ENCODE measurements at places on chromosomes 2 and 18.
A peak's percentile ranks its signal among the peaks of the same experiment; 100 is the strongest.

GRCh38 chr18:22043837-22044236 is 125.6 kb upstream of the GATA6 start:
- no peak for DNase-seq

- no peak for DNase-seq
Observed at GRCh38 chr18:52391810-52392559, 52.0 kb downstream of the DCC start.

- peak; percentile 29 for DNase-seq
Observed at GRCh38 chr2:24454294-24454693, 36.8 kb upstream of the NCOA1 start.

- DNase-seq, result no peak
Observed at GRCh38 chr2:151251012-151251411, 10.7 kb downstream of the RBM43 start.

- DNase-seq, result peak; percentile 51
Observed at GRCh38 chr2:70070542-70071268, 16.6 kb upstream of the PCBP1 start.

- no peak for DNase-seq
Observed at GRCh38 chr2:12931186-12931844, 214.6 kb downstream of the TRIB2 start.

GRCh38 chr2:26136451-26136850 is 36.4 kb upstream of the GAREM2 start:
- DNase-seq, result no peak

DNA sequence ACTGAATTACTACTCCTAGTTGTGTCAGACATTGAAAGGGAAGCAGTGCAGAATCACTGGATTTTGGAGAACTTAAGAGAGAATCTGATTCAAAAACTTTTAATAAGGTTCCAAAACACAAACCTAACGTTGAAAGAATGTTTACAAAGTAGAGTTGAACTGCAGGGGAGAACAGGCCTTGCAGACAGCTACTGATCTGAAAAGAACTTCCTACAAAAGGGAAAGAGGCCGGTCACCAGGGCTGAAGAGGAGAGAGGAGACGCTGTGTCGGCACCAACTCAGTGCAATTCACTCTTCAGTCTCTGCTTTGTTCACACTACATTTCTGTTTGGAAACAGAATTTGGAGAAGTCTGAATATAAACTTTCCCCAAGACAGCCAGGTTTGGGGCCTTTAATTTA is 124.0 kb downstream of the GAREM1 start:
- DNase-seq, result no peak

Measured in brain pericyte (primary cell).